RWPE1 (cell line): ENCODE measurements at places on chromosomes 1 and 21.

GRCh38 chr1:177884479-177885021 lies 85.3 kb downstream of the SEC16B start:
- DNase-seq: no peak

DNA sequence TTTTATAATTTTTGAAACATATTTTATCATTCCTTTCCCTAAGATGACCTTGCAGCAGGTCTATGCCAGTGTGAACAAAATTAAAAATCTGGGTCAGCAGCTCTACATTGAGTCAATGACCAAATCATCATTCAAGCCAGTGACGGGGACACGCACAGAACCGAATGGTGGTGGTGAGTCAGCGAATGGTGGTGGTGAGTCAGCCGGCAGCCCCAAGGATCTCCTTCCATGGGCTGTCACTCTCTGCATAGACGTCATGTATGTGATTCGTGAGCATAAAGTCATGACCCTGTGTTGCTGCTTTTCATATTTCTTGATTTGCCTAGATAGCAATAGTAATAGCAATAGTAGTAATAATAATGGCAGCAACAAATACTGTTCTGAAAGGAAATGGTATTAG lies 26.3 kb downstream of the PER3 start:
- peak; percentile 79 for DNase-seq

DNA sequence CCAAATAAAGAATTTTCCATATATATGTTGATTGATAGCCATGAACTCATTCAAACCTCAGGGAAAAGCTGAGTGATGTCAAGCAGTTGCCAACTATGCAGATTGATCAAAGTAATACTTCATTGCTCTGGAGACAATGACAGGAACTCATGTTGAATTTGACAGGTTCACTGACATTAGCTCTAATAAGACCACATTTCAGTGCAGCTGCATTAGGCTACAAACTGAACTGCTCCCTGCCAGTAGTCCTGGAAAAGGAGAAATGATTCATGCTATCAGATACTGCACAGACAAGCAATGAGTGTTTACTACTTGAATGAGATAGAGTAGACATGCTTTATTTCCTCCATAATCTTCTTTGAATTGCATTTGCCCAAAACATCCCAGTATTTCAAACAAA lies 948.4 kb downstream of the MRPL39 start:
- DNase-seq: no peak

GRCh38 chr1:222995620-222996309 lies 147.3 kb downstream of the TLR5 start:
- no peak for DNase-seq

- DNase-seq: peak; percentile 65
Observed at GRCh38 chr1:110390096-110390495, 730 bp downstream of the SLC16A4 start.

DNA sequence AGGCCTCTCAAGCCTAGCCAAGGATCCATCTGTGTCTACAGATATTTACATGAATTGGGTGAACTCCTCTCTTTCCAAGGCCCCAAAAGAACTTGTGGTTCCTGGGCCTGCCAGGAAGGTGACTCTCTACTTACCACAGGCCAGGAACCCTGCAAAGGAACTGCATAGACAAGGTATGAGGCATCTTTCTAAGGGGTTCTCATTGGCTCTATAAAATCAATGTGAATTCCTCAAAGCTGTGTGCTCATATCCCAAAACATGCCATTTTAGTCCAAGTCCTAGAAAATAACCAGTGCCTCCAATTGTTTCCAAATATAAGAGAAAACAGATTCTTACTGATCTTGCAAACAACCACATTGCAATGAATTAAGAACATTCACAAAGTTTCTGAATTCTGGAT lies 39.9 kb upstream of the RGL1 start:
- no peak for DNase-seq

DNA sequence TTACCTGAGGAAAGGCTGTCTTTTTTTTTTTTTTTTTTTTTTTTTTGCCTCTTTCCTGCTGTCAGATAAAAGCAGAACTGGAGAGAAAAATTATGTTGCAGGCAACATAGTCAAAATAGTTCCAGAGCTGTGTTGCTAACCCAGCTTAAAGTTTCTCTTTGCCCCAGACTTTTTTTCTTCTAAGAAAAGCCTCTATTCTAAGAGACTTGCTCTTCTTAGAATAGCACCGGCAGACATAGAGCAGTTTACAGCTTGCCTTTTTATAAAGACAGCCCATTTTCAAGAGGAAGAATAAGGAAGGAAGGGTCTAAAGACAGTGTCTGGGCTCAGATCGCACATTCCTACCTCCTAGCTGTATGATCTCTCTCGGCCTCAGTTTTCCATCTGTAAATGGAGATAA lies 88.7 kb downstream of the TENT5C start:
- DNase-seq: no peak

- no peak for DNase-seq
Observed at GRCh38 chr1:173276922-173277800, 70.0 kb upstream of the TNFSF4 start.

GRCh38 chr1:93593854-93594602 lies 87.6 kb downstream of the BCAR3 start:
- DNase-seq: no peak

GRCh38 chr1:44305962-44306422 lies 49.1 kb downstream of the ERI3 start:
- no peak for DNase-seq

- DNase-seq: no peak
Observed at GRCh38 chr1:56202186-56202585, 377.2 kb downstream of the PLPP3 start.

DNA sequence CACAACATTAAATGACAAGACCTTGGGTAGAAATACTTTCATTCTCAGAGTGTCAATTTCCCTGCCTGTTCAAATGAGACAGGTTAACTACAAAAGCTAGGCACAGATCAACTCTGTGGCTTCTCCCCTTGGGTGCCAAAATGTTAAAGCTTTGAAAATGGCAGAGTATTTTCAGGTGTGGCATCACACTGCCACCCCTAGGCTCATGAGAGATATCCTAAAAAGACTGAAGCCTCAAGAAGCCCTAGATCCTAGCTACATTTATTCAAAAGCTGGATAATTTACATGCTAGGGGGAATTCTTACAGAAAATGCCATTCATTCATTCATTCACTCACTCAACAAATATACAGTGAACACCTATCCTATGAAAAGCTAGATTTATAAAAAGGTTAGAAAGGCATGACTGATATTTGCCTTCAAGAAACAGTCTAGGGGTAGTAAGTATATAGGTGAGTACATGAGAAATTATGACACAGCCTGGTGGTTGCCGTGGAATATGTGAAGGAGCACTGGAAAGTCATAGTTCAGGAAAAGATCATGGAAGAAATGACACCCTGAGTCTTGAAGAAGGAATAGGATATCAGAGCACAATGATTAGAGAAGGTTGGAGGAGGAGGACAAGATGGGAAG lies 15.9 kb upstream of the RAB4A start:
- DNase-seq: no peak

- no peak for DNase-seq
Observed at GRCh38 chr1:228021355-228022030, 14.7 kb downstream of the WNT3A start.

DNA sequence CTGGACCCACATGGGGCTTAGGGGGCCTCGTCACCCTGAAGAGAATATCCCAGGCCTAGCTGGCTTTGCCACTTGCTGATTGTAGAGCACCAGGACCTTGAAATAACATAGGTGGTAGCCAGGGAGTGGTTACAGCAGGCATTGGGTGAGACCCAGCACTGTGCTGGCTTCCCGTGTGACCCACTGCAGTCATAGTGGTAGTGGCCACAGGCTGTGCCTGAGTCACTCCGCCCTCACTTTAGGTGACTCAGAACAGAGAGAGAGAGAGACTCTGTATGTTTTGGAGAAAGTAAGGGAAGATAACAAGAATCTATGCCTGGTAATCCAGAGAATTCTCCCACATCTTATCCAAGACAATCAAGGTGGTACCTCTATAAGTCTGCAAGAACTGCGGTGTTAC lies 98.7 kb upstream of the LHX8 start:
- no peak for DNase-seq
